ENCODE measurements at places on chromosomes 12 and 14.

DNA sequence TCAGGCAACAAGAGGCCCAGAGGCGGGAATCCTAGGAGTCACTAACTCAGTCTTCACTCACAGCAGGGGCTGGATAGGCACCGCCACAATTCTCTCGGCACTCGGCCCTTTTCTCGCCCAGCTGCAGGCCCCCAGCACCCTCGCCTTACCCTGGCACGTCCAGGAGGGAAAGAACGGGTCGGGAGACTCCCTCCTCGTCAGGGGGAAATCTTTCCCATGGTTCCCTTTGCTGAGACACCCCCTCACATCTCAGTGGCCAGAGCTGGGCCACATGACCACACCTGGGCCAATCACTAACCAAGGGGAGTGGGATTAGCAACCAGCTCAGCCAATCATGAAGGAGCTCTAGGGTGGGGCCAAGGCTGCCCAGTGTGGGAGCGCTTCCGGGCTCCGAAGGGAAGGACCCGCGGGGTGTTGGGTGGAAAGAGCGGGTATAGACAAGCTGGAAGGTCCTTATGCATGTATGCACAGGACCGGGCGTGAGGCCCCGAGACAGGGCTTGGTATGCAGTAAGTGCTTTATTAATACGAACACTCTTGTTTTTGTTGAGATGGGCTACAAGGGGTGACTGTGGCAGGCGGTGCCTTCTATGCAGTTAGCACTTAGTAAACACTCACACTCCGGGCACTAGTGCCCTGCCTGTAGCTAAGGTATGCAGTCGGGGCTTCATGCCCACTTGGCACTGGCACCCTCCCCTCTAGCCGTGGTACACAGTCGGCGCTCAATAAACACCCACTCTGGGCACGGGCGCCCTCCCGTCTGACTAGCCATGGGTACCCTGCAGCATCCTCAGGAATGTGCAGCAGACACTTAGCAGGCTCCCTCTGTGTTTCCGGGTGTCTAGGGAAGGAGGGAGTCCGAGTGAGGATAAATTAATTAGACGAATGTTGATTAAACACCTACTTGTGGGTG, 40.3 kb downstream of the ADGRD1 start:
- no peak for DNase-seq

DNA sequence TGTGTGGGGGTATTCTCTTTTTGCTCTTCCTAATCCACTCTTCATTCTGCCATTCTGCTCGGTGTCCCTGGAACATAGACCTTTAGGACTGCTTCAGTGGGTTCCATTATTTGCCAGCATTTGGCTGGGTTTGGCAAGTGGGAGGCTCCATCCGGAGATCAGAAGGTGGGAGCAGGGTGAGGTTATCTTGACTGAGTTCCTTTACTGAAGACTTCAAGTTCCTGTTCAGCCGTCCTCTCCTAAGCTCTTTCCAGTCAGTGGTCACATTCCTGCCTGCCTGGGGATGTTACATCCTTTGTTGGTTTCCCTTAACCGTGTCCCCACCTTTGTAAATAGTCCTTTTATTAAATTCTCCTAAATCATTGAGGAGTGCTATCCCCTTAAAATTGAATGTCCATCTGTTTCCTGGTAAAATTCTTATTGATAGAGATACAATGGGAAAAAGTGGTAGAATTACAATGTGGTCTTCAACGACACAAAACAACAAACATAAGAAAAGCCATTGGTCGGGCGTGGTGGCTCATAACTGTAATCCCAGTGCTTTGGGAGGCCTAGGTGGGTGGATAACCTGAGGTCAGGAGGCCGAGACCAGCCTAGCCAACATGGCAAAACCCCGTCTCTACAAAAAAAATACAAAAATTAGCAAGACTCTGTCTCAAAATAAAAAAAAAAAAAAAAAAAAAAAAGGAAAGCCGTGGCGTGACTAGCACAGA, 5.0 kb upstream of the MIA2 start:
- DNase-seq, result no peak

DNA sequence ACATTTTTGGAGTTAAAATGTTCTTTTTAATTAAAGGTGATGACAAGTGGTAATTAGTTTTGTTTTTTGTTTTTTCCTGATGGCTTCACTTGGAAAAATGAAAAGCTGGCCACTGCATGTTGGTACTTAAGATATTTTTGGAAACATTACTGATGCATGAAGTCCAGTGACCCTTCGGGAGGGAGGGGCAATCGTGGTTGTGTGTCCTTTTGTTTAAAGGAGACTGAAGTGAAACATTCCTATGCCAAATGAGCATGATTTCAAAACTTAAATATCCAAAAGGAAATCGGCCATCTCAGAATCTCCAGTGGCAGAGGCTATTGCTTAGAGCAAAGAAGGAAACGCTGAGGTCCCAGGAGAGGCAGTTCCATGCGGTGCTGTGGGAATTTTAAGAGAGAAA, 20.1 kb downstream of the LTBP2 start:
- no peak for DNase-seq

- peak; percentile 55 for DNase-seq
These were observed 732 bp downstream of the ZNF664 start for GRCh38 chr12:123973552-123974341.

GRCh38 chr14:63435204-63435603, 108.0 kb downstream of the PPP2R5E start:
- DNase-seq, result no peak

- no peak for DNase-seq
These were observed 50.9 kb downstream of the MVK start for GRCh38 chr12:109624467-109624866.

DNA sequence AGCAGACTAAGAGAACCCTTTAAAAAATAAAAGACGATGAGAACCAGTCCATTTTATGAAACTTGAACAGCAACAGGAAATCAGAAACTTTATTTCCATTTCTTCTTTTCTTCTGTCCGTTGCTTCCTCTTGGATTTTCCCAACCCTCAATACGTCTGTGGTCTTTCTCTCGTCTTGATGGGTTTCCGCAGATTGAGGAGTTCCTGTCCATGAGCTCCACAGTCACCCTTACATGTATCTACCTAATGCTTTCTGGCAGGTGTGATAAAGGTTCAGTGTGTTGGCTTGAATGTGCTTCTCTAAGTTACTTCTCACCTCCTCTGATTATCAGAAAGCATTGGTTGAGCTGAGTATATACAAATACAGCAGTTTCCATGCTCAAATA, 110.0 kb downstream of the ETV6 start:
- no peak for DNase-seq

GRCh38 chr12:49960474-49961110, 1.1 kb upstream of the AQP5 start:
- no peak for DNase-seq

DNA sequence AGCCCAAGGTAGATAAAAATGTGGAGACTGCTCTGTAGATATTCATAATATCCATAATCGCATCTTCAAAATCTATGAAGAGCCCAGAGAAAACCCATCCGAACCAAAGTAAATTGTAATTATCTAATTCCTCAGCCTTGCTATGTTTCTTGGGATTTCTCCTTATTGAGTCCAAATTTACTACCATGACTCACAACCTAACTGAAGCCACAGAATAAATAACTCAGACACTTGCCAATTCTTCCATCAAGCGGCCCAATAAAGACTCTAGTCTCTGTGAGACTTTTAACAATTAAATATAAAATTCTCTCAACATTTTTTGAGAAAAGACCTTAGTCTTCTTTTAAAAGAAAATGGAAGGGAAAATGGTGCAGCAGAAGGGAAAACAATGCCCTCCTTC, 409.8 kb downstream of the DAD1 start:
- no peak for DNase-seq
